ENCODE measurements at places on chromosomes 7 and 10.

DNA sequence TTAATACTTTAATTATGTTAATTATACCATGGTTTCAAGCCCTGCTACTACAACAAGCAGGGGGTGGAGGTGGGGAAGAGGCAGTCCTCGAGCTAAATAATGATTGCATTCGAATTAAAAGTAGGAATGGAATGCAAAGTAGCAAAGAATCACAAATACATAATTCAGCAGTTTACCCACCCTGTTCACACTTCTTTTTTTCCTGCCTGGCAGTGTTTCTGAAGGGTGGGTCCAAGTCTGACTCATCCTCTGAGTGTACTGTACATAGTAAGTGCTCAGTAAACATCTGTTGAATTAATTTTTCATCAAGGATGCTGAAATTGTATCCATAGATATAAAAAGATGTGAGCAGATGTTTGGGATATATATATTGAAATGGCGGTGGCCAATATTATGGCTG is 778.8 kb downstream of the LRMDA start:
- no peak for DNase-seq

- DNase-seq: no peak
Observed at GRCh38 chr7:25521236-25521635, 292.9 kb upstream of the NPVF start.

DNA sequence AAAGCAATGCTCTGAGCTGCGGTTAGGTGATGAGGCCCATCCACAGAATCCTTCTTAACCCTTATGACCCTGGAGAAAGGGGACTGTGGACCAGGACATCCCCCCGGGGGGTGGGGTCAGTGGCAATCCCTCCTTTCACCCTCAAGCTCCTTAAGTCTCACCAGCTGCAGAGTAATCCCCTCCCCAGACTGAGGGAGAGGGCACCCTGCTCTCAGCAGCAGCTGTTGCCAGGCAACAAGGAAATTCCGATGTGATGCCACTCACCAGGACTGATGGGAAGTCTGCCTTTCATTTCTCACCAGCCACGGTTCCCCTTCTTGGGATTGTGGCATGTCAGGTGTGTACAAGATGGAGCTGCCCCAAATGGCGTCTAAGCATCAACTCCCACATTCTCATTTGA is 129.6 kb downstream of the DOCK1 start:
- DNase-seq: no peak

- DNase-seq: peak; percentile 62
Observed at GRCh38 chr10:49183596-49184542, 4.3 kb downstream of the TMEM273 start.

- no peak for DNase-seq
Observed at GRCh38 chr10:72426986-72427385, 72.3 kb upstream of the DNAJB12 start.

DNA sequence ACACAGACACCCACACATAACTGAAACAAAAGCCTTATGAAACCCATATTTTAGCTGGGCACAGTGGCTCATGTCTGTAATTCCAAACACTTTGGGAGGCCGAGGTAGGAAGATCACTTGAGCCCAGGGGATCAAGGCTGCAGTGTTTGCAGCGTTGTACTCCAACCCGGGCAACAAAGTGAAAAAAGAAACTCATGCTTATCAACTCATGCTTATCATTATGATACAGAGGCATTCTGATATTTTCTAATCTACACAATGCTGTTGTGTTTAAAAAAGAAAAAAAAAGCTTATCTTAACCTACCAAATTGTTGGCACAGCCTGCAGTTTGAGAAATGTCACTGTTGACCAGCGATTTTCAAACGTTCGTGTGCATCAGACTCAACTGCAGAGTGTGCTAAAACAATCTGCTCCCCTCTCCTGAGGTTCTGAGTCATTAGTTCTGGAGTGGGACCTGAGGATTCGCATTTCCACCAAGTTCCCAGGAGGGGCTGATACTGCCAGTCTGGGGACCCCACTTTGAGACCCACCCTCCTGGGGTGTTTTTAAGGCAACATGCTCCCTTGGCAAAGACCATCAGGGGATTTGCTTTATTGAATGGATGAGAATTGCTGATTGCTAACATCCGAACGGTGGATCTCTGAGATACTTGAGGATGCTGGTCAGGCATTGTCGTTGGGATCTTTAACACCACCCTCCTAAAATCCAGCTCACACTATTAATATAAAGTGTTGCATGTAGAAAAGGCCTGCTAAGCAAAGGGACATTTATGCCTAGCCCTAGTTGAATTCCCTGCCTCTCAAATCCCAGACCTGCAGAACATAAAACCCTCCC is 16.2 kb downstream of the CHST3 start:
- no peak for DNase-seq

- no peak for DNase-seq
Observed at GRCh38 chr10:12748186-12748585, 253.3 kb downstream of the CCDC3 start.

- DNase-seq: no peak
Observed at GRCh38 chr7:50977421-50977820, 194.7 kb upstream of the GRB10 start.

GRCh38 chr10:17586821-17587234 is 30.3 kb downstream of the HACD1 start:
- DNase-seq: no peak

GRCh38 chr7:99224899-99225265 is 17.0 kb upstream of the KPNA7 start:
- no peak for DNase-seq

DNA sequence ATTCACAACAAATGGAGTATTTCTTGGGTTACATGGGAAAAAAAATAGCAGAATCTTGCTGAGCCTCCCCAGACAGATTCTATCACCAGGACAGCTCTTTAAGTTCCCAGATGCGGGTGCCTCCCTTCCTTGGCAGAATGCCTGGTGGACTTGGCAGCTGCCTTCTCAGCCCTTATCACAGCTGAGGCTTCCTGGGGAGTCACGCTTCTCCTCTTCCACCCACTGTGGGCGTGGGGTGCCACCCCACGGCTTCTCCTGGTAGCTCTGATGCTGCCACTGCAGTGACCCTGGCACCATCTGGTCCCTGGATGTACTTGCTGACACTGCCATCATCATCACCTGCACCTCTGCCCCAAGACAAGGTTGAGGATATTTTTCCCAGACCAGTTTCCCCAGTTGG is 16.2 kb upstream of the NME8 start:
- DNase-seq: no peak

DNA sequence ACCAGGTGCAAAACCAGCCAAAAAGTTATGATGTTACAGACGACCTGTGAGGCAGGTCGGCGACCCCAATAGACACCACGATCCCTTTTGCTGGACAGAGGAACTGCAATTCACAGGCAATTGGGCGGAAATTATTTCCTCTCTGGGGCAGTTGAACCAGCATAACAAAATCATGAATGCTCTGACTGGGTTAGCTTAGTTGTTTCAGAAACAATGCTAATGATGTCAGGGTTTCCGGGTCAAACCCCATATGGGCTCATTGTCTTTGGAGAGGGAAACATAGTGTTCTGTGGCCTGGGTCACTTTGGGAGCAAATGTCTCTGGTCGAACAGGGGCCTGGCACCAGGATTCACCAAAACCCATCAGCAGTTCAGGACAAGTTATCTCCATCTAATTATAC is 669.1 kb upstream of the NRP1 start:
- DNase-seq: no peak

DNA sequence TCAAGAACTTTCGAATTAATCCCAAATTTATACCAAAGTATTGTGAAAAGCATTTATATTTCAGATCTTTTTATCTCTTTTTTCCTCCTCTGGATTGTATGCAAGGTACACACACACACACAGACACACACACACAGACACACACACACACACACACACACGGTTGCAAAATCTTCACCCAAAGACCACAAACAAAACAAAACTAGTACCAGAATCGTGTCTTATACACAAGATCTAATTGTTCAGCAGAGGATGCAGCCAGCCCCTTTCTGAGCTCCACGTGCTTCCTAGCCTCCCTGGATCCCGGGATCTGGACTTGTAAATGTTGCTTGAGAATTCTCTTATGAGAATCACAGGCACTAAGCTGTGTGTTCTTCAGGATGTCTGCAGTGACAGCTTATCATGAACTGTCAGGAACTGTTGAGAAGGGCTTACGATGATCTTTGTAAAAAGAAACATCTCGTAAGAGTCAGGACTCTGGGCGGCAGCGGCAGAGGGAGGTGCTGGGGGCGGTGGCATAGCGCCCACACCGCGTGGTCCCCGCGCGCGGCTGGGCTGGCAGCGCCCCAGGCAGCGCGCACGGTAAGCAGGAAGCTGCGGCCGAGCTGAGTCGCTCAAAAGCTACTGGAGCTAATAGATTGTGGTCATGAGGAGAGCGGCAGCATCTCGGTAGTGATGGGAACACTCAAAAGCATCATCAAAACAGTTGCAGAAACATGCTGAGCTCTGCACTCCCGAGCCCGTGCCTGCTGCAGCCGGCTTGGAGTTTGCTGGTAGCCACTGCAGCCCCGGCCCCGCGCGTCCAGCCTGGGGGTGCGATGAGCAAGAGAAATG is 277.6 kb downstream of the GATA3 start:
- peak; percentile 95 for DNase-seq

- no peak for DNase-seq
Observed at GRCh38 chr7:66950763-66951162, 29.7 kb downstream of the TMEM248 start.

DNA sequence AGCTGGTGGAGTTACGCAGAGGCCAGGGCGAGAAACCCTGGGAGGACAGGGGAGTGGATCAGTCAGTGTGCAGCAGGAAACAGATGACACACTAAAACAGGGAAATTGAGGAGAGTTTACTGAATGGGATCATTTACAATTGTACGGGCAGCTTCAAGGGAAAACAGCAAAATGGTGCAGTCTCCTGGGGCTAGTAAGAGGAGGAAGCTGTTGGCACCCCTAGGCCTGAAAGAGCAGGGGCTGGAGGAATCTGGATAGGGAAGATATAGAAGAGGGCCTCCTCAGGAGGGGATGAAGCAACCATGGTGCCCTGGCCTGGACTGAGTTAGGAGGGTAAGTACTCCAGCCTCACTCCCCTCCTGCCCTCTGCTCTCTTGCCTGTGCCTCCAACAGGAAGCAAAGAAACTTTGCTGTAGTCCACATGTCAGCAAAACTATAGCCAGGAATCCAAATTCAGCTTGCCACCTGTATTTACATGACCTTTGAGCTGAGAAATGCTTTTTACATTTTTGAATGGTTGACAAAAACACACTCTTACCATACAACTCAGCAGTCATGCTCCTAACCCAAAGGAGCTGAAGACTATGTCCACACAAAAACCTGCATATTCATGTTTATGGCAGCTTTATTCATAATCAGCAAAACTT is 52.3 kb upstream of the OPN4 start:
- DNase-seq: no peak

DNA sequence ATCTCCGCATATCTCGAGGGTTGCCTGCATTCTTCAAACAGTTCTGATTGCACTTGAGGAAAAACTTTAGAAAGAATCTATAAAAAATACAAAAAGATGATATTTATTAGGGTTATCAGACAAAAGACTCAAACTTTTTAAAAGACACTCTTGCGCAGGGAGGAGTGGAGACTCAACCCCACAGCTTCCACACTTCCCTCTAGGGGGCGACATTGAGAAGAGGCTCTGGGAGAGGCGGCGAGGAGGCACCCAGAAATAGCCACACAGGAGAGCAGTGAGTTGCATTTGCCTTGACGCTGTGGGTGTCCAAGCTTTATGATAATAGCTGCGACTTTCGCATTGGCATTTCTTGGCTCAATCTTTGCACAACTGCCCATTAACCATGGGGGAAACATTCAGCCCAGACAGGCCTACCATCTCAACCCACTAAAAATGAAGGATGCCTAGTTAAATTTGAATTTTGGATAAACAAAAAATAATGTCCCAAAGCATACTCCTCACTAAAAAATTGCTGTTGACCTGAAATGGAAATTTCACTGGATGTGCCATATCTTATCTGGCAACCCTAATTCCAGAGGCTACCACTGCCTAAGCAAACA is 86.2 kb downstream of the EBF3 start:
- peak; percentile 43 for DNase-seq

DNA sequence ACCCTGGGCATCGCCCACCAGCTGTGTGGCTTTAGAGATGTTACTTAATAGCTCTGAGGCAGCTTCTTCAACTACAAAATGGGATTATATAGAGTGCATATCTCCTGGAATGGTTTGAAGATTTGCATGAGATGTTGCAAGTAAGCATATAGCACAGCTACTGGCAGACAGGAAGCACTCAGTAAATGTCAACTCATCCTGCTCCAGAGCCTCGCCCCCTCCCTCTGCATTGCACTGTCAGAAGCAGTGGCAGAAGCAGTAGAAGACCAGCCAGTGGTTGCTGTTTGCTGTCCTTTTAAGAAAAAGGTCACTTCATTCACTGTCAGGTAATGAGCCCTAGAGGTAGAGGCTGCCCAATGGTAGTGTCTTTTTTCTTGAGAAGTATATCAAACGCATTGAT is 180.0 kb upstream of the GHITM start:
- DNase-seq: no peak

- DNase-seq: no peak
Observed at GRCh38 chr7:102120666-102121195, 165.9 kb upstream of the SH2B2 start.

DNA sequence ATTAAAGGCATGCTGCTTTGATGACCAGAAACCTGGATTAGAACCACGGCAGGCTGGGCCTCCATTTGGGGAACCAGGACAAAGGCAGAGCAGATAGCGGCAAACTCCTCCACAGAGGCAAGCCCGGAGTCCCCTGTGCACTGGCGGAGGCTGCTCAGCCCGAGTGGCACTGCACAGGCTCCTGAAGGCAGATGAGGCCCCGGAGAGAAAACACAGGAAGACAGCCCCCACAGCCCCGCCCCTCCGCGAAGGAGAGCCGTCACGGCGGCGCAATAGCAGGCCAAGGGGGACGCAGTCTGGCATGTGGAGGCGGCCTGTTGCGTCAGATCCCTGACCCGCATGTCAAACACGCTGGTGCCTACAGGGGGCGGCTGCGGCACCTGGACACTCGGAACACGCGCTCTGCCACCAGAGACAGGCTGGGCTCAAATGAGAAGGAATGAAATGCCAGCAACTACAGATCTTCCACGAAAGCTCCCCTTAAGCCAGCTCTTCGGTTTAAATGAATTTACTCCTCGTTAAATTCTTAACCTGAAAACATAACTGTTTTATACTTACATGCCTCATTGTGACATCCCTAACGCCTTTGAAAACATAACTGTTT is 128.5 kb downstream of the MAD1L1 start:
- peak; percentile 65 for DNase-seq

GRCh38 chr7:8436965-8437364 is 3.6 kb downstream of the NXPH1 start:
- DNase-seq: peak; percentile 50

DNA sequence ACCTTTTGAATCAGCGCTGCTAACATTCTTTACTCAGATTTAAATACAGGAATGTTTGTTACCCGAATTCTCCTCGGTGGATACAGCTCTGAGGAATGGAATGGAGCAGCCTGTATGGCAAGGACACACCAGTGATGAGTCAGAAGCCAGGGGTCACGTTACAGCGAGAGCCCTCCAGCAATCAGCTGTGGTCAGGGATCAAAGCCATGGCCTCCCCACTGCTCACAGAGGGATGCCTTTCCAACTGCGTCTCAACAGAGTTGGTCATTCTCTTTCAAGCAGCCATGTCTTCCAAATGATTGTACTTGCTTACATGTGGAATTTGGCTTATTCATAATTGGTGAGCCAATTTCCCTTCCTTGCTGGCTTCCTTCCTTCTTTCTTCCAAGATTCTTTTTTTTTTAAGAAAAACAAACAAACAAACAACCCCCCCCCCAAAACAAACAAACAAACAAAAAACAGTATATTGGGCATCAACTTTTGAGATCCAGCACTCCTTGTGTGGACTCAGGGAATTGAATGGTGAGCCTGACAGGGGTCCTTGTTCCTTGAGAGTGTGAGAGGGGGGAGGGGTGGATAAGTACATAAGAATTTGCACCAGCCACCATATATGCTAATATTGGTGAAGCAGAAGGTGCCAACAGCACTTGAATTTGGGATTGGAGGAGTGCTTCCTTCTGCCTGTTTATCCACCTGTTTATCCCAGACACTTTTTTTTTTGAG is 100.2 kb downstream of the ATXN7L1 start:
- no peak for DNase-seq
